ENCODE measurements at places on chromosomes 16 and 17.

DNA sequence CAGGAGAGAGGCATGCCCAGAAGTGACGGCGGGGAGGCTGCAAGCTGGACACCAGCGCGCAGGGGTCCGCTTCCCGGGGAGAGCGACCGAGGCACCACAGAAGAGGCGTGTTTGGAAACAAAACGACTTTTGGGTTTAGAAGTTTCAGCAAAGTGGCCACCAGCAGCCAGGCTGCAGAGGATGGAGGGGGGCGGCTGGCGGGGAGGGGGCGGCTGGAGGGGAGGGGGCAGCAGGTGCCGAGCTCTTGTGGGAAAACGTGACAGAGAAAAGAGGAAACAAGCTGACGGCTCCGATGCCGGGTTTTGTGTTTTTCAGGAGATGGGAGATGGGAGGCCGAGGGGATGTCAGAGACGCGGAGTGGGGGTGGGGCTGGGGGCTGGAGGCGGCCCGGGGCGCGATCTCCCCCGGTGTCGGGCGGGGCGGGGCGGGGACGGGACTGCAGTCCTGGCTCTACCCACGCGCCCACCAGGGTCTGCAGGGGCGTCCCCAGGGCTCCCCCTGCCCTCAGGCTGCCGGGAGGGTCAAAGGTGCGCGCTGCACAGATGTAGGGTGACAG, 32.1 kb upstream of the RPH3AL start:
- no peak for DNase-seq

DNA sequence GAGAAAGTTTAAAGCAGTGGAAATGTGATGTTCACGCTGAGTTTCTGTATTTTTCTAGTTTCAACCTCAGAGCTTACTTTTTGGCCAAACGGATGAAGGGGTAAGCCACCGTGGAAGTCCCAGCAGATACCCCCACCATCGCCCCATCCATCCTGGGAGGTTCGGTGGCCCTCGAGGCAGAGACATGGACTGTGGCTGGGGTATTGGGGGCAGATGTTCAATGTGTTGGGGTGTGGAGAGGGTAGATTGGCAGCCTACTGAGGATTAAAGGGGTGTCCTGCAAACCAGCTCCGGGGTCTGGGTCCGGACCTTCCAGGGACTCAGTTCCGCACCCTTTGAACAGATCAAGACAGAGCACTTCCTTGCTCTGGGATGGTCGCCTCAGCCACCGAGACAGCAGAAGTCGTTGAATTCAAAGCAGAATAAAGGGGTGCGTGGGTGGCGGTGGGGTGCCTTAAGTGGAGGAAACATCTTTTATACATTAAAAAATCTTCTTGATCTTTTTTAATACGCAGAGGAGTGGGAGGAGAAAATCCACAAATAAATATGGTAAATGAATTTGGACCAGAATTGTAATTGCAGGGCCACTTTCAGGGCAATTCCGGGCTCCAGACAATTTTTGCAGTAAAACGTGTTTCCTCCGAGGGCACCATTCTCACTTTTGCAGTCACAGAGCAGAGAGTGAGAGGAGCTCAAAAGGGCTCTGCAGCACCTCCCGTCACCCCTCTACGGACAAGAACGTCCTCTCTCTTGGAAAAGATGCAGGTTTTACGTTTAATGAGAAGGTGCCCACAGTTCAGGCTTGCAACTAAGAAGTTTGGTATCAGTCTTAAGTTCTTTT, 8.2 kb upstream of the CBX8 start:
- DNase-seq, result no peak

DNA sequence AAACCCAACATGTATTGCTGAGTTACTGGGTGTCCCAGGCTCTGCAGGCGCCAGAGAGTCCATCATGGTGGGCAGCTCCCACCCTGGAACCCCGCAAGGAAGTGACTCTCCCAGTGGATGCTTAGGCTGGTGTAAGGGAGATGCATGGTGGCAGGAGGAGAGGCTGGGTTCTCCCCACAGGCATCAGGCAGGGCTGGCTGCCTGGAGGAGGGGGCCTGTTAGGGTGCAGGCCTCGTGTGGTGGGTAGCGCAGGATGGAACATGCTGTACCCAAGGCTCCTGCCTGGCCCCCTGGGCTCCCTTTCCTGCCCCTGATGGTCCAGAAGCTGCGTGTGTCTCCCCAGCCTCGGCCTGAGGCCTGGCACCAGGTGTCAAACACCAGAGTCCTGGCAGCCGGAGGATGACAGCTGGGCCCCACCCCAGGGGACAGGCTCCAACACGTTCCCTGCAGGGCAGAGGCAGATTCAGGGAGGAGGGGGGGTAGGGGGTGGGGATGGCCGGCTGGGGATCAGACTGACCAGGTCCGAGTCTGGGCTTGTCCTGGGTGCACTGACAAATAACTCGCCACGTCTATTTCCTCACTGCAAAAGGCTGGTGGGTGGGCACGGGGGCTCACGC, 40.2 kb upstream of the CIBAR2 start:
- no peak for DNase-seq

- peak; percentile 73 for DNase-seq
Measured at GRCh38 chr16:14196011-14196410, 124.9 kb downstream of the MRTFB start.

DNA sequence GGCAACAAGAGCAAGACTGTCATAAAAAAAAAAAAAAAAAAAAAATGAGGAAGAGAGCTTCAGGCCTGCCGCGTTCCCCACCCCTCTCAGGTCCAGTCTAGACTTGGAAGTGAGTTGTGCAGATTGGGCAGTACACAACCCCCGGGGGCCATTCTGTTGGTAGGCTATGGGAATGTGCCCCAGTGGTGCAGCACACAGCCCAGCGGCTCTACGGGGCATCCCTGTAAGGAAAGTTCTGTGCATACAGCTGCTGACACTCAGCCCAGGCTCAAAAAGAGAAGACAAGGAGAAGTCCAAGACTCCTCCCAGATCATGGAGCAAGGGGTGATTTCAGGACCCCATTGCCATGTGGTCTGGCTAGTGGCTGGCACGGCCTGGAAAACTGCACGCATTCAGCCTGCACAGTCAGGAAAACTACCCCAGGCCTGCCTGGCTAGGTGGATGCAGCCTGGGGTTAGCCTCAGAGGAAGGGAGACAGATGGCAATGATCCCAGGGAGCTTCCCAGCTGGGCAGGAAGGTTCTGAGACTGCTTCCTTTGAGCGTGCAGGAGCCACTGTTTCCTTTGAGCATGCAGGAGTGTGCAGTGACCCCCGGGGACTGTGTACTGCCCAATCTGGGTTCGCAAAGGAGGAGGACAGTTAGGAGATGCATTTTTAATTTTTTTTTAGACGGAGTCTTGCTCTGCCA, 44.8 kb downstream of the PECAM1 start:
- no peak for DNase-seq

GRCh38 chr17:59892924-59893675, at the start of the genes RPS6KB1 and TUBD1:
TSS of gene RPS6KB1 (plus strand) at chr17:59893121. CDS start at chr17:59893185, 64 bp downstream.
TSS of gene TUBD1 (minus strand) at chr17:59892943. CDS start at chr17:59891002, 1,941 bp downstream.
- DNase-seq, result peak; percentile 100
